ENCODE measurements at places on chromosomes 4 and X.

GRCh38 chrX:16765594-16765993 lies 20.7 kb upstream of the TXLNG start:
- no peak for DNase-seq

DNA sequence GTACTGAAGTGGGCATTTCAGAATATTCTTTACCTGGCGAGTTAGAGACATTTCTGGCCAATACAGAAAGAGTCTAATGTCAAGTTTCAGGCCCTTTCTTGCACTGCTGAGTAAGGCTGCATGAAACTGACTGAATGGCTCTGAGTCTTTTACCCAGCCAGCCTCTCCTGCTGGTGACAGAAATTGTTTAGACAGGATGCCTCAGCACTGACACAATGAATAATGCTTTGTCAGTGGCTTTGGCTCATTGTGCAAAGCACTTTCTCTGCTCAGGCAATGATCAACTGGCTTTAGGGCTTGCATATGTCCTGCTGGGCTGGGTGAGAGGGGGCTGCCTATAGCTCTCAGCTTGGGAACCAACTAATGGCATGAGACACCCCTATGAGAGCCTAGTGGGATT lies 45.5 kb downstream of the CLNK start:
- no peak for DNase-seq

GRCh38 chr4:118284169-118284568 lies 68.6 kb downstream of the PRSS12 start:
- no peak for DNase-seq

- no peak for DNase-seq
Measured at GRCh38 chrX:72273718-72274117, 3.3 kb downstream of the RPS4X start.

DNA sequence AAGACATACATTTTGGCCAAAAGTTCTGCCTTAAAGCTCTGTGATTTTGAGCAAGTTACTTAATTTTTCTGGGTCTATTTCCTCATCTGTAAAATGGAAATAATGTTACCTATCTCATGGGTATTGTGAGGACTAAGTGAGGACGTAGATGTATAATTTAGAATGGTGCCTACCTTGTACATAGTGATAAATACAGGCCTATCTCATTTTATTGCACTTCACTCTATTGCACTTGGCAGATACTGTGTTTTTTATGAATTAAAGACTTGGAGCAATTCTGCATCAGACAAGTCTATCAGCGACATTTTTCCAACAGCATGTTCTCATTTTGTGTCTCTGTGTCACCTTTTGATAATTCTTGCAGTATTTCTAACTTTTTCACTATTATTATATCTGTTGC lies 50.9 kb upstream of the RAB9B start:
- no peak for DNase-seq

DNA sequence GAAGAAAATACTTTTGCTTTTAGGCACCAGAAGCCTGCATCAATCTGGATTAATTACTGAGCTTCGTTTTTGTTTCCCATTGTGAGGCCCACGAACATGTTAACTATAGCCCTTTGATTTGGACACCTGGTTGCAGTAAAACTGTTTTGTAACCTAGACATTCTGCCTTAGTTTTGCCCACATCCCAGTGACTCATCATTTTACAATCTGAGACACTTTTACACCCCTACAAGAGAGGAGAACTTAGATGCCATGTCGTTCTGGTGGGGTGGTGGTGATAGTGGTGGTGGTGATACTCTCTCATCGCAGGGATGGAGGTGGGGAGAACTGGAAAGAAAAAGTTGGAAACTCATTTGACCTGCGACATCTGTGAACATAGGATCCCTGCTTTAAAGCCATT lies 1257.2 kb downstream of the ADGRL3 start:
- no peak for DNase-seq

DNA sequence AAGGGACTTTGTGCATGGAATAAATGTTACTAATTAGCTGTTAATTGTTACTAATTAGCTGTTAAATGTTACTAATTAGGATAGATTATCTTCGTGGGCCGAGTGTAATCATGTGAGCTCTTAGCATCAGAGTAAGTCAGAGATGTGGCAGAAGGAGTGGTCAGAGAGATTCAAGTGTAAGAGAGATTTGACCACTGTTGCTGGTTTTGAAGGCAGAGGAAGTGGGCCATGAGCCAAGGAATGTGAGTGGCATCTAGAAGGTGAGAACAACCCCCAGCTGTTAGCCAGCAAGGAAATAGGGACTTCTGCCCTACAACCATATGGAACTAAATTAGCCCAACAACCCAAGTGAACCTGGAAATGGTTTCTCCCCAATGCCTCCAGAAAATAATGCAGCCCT lies 28.2 kb downstream of the ODAPH start:
- no peak for DNase-seq

DNA sequence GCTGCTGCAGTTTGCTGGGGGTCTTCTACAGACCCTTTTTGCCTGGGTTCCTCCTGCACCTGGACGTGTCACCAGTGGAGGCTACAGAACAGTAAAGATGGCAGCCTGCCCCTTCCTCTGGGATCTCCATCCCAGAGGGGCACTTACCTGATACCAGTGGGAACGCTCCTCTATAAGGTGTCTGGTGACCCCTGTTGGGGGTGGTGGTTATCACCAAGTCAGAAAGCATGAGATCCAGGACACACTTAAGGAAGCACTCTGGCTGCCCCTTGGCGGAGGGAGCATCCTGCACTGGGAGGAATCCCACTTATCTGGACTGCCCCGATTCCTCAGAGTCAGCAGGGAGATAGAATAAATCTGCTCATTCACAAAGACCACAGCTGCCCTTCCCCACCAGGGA lies 218.9 kb upstream of the GALNTL6 start:
- DNase-seq, result no peak

- DNase-seq, result no peak
Measured at GRCh38 chr4:105677709-105678108, 30.8 kb downstream of the INTS12 start.

DNA sequence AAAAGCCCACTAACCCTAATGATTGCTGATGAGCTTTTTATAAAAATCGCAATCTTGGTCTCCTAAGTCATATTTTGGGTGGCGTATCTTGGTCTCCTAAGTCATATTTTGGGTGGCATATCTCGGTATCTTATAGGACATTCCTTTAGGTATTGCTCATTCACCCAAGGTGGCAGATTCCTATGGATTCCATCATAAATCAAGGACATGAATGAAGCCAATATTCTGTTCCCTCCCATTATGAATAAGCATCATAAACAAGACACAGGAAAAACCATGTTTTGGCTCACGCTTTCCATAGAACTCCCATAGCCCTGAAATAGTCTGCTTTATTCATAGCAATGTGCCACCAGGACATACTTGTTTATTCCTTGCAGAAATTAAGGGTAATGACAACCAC lies 95.0 kb upstream of the CD99 start:
- no peak for DNase-seq

DNA sequence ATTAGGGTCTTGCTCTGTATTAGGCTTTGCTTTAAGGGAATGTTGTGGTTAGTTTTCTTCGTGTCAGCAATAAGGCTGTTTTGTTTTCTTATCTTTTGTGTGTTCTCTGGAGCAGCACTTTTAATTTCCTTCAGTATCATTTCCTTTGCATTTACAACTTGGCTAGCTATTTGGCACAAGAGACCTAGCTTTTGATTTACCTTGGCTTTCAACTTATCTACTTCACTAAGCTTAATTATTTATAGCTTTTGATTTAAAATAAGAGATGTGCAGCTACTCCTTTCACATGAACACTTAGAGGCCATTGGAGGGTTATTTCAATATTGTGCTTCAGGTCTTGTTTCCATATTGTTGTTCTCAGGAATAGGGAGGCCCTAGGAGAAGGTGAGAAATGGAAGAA lies 68.2 kb downstream of the FAT4 start:
- no peak for DNase-seq

- no peak for DNase-seq
Measured at GRCh38 chr4:180190382-180190781, 2052.8 kb upstream of the TENM3 start.

DNA sequence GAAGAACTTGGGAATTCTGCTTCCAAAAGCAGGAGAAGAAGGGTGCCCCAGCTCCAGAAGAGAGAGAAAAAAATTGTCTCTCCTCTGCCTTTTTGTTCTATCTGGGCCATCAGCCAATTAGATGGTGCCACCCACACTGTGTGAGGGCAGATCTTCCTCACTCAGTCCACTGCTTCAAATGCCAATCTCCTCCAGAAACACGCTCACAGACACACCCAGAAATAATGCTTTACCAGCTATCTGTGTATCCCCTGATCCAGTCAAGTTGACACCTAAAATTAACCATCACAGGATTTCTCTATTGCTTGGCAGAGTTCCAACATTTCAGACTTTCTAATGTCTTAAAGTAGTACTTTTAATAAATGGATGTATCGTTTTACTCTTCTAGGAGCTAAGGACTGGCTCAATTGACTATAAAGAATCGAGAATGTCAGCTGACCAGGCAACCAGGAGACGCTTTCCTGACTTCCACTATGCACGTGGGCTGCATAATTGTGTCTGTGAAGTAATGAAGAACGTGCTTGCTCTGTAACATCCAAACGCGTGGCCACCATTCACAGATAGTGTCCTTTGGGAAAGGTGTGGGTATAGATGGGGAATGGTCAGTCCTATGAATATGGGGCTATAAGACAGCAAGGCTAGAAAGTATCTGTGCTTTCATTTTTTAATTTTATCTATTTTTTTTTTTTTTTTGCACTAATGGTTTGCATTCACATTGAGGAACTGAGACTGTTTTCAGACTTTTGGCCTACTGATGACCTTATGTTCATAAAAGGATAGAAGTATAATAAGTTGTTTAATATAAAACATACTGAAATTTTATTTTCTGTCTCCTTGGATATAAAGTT lies 9.9 kb upstream of the SMIM20 start:
- DNase-seq, result no peak

GRCh38 chr4:24230955-24231354 lies 341.1 kb upstream of the PPARGC1A start:
- DNase-seq, result no peak

DNA sequence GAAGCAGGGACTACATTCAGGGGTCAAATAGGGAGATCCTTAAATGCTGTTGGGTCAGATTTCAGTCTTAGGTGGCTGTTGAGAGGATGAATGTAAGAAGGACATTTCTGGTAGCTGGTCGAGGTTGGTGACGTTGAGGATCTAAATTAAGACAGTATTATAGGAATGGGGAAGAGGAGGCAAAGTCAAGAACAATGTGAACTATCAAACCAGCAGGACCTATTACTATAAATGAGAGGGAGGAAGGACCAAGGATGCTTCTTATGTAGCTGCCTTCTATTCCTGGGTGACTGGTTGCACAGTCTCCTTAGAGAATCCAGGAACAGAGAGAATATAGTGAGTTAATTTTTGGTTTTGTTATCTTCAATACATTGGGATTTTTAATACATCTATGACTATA lies 118.5 kb upstream of the BMPR1B start:
- DNase-seq, result no peak

GRCh38 chrX:18702362-18703195 lies 4.9 kb upstream of the PPEF1 start:
- no peak for DNase-seq

GRCh38 chr4:2450394-2451035 lies 18.4 kb upstream of the RNF4 start:
- no peak for DNase-seq

- DNase-seq, result no peak
Measured at GRCh38 chr4:89708903-89709421, 128.0 kb downstream of the SNCA start.

- no peak for DNase-seq
Measured at GRCh38 chrX:136779346-136779781, 1.4 kb downstream of the ARHGEF6 start.

- DNase-seq, result no peak
Measured at GRCh38 chr4:98166025-98166730, 22.9 kb upstream of the STPG2 start.

DNA sequence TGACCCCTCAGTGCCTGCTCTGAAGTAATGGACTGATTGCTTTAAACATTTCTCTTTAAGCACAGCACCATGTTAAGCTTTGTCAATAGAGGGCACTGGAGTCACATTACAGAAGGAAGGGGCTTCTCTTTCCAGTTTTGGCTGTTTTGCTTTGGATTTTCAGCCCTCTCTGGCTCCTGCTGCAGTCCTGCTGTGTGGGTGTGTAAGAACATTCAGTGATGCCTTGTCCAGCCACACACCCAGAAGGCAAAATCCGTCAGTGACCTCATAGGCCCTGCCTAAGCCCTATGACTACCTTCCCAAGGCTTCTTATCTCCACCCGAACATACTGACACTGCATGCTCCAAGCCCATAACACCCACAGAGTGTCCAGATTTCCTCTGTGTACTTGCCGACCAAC lies 215.3 kb upstream of the CTSO start:
- DNase-seq, result peak; percentile 58

- DNase-seq, result no peak
Measured at GRCh38 chr4:82899374-82900065, 1.0 kb upstream of the THAP9 start.

DNA sequence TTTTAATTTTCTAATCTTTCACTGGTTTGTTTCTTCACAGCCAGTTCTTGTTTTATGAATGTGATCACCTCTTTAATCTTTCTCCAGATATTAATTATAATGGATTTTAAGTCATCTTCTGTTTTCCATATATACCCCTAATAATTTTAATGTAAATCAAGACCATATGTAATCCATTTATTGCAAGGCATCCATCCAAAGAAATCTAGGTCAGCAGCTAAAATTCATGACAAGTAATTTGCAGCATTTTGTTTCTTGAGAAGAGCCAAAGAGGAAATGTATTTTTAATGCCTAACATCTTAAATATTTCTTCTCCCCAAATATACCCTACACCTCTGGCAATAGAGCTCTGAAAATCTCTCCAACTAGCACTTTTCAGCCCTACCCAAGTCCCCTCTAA lies 81.1 kb downstream of the SUPT20HL2 start:
- DNase-seq, result no peak

- DNase-seq, result no peak
Measured at GRCh38 chrX:115547448-115547847, 13.5 kb upstream of the PLS3 start.

- DNase-seq, result no peak
Measured at GRCh38 chr4:25993395-25994185, 79.6 kb downstream of the SMIM20 start.

DNA sequence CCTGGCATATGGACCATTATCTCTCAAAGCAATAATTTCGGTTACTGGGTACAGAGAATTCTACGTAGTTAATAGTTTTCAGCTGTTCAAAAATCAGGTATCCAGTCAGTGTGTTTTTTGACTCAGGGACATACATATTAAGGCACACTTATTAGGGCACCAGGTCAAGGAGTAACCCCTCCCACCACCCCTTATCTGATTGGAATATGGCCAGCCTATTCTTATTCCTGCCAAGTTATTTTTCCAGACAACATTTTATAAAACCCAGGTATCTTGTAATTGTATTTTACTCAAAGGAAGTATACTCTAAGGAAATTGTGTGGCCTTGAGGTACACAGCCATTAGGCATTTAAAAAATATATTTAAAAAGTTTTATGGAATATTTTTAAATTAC lies 4.3 kb downstream of the ZFX start:
- no peak for DNase-seq

GRCh38 chr4:144594471-144594986 lies 51.4 kb upstream of the HHIP start:
- no peak for DNase-seq
